WERI-Rb-1 (cell line): ENCODE measurements at places on chromosomes 3 and 15.

GRCh38 chr3:187994221-187995042 lies 159.5 kb upstream of the LPP start:
- no peak for DNase-seq

GRCh38 chr15:38220606-38221273 lies 31.9 kb upstream of the SPRED1 start:
- DNase-seq = no peak

DNA sequence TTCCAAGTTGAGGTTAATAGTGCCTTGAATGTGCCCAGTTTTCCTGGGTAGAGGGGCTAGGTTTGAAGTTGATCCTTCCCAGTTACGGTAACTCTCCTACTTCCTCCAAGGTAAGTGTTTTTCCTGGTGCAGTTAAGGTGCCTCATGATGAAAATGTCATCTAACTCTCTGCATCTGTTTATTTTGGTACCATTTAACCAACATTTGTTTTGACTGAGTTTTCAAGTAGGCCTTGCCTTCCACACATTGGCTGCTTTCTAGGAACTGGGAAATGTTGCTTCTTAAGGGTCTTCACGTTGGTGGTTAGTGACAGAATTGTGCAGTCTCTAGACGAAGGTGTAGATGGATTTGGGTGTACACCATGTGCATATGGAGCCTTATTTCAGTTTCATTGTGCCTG lies 31.3 kb downstream of the USP3 start:
- no peak for DNase-seq

GRCh38 chr3:77039606-77040171 lies at the start of gene ROBO2:
Gene ROBO2, plus strand, starts transcription at chr3:77040099. Its CDS starts 687 bp downstream, at chr3:77040786.
- DNase-seq = peak; percentile 74

- DNase-seq = no peak
Measured at GRCh38 chr3:181431748-181432147, 280.0 kb upstream of the SOX2 start.

GRCh38 chr3:62249484-62249776 lies 123.9 kb downstream of the FEZF2 start:
- DNase-seq = no peak

DNA sequence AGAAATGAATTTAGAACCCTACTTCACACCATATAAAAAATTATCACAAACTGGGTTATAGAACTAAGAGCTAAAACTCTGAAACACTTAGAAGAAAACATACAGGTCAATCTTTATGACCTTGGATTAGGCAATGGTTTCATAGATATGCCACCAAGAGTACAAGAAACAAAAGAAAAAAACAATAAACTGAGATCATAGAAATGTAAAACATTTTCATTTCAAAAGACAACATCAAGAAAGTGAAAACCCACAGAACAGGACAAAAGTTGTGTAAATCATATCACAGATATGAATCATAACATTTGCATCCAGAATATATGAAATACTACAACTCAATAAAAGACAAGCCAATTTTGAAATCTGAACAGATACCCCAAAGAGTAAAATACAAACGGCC lies 72.4 kb downstream of the TBL1XR1 start:
- DNase-seq = no peak

GRCh38 chr3:142724682-142725356 lies 985 bp downstream of the TRPC1 start:
- peak; percentile 63 for DNase-seq

- DNase-seq = no peak
Measured at GRCh38 chr3:138093721-138094120, 21.7 kb downstream of the DZIP1L start.

GRCh38 chr15:95610945-95611344 lies 719.6 kb upstream of the NR2F2 start:
- no peak for DNase-seq

DNA sequence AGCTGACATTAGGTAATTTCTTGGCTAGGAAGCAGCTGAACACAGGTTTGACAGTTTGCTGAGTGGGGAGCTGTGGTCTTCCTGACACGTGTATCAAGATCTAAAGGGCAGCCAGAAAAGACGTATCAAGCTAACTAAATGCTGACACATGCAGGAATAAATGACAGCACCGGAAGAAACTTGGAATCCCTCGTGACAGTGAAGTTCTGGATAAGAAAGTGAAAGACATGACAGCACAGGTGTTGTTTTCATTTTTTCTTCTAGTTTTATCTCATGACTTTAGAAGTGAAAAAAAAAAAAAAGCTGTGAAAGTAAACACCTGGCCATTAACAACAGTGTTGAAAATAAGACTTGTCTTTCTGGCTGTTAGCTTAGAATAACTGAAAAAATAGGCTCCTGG lies 48.7 kb downstream of the FGF7 start:
- no peak for DNase-seq

- DNase-seq = no peak
Measured at GRCh38 chr3:14535616-14536015, 4.5 kb downstream of the GRIP2 start.

- peak; percentile 92 for DNase-seq
Measured at GRCh38 chr15:78638658-78639314, 2.2 kb downstream of the CHRNB4 start.

DNA sequence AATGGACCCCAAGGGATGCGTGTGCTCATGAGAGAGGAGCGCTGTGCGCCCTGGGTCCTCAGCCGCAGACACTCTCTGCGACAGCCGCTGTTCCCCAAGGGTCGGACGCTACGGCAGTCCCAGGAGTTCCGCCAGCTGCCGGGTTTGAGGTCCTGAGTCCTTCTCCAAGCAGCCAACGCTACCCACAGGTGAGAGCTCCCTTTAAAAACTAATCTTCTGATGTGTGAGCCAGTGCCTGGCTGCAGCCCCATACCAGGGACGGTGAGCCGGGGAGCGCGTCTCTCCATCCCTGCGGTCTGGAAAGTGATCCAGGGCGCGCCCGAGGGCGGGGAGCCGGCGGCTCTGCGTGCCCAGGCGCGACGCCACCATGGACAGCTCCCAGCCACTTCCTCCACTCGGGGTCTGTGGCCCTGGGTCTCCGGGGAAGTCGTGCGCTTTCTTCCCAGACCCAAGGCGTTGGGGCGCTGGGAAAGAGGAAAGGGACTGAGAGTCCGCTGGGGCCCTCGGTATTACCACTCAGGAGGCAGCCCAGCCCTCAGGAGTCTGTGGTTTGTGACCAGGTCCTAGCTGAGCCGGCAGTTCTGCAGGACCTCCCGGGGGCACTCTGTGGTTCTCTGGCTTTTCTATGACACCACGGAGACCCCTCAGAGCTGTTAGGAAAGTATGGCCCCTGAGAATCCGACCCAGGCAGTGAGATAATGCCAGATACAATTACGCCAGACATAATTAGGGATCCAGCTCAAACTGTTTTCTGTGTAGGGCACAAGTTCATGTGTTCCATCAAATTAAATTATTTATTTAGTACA lies 1.4 kb downstream of the CEMIP start:
- DNase-seq = no peak

DNA sequence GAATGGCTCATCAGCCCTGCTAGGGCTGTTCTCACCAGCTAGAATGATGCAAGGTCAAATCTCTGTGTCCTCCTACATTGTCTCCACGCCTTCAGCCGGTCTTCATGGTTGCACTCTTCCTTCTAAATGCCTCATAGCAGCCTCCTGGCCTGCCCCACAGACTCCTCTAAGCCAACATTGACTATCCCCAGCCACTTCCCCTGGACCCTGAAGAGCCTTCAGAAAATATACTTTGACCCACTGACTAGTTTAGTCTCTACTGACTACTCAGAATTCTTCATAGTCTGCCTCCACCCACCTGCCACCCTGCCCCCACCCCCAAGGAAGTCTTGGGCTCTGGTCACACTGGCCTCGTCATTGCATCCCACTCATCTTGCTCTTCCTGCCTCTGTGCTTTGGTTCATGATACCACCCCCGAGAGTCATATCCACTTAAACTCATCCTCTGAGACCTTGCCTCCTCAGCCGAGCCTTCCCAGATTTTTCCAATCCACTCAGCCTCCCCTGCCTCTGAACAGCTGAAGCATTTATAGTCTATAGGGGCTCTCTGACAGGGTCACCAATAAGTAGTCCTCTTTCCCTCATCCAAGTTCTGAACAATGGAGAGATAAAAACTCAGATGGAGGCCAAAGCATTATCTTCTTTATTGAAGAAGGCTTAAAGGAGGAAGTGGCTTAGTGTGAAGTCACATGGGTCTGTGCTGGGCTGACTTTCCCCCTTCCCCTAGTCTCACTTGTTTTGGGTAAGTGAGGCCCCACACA lies 9.5 kb upstream of the DOCK3 start:
- no peak for DNase-seq

DNA sequence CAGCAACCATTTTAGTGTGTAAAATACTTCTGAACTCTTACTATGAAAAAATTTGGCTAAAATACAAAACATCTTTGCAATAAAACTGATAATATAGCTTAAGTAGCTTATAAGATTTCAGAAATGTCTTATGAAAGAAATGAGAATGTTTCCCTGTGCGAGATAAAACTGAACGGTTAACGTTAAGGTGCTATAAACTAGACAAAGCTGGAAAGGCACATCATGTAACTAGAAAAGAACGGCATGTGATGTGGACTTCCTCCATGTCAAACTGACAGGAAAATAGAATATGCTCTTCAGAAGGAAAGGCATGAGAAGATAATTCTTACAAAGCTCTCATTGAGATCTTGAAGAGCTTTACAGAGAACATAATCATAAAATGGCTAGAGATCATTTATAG lies 36.5 kb downstream of the NCK1 start:
- no peak for DNase-seq

DNA sequence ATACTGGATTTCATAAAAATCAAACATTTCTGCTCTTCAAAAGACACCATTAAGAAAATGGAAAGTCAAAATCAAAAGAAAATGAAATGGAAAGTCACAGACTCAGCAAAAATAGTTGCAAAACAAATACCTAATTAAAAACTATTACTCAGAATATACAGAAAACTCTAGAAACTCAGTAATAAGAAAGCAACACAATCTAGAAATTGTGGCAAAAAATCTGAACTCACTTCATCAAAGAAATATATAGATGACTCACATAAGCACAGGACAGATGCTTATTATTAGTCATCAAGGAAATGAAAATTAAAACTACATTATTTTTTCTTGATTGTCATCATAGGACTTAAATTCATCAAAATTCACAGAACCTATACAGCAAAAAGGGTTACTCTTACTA lies 430.0 kb downstream of the SHQ1 start:
- no peak for DNase-seq

GRCh38 chr15:50519740-50520425 lies 26.6 kb downstream of the USP50 start:
- no peak for DNase-seq

- DNase-seq = no peak
Measured at GRCh38 chr3:147921051-147921450, 511.9 kb downstream of the ZIC1 start.

DNA sequence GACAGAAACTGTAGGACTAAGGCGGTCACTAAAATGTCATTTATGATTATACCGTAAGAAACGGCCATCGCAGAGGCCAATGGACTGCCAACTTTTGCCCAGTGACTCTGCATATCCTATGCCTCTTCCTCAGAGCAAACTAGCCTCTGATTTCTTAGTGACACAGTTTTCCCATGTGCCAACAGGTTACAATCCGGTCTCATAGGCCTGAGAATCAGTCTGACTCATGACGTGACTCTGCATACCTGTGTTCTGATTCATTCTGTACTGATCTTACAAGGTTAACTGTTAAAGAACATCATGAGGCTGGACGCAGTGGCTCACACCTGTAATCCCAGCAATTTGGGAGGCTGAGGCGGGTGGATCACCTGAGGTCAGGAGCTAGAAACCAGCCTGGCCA lies 17.8 kb downstream of the RUBCN start:
- DNase-seq = no peak

DNA sequence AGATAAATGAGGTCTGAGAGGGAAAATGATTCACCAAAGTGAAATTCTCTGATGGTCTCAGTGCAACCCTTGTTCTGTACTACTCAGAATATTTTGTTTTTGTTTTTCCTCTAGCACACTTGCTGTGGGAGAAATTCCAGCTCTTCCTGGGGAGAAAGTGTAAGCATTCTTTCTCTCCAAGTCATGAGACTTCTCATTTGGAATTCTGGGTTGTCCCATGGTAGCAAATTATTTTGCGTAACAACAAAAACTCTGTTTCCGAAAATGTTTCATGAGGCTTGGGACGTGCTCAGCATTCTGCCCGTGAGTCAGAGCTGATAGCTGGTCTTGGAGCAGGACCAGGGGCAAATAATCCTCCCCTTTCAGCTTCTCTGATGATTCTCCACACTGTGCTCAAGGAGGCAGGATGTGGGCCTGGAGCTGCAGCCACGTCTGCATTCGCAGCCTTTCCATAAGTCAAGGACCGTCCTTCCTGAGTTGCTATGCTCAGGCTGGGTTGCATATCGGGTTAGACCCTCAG lies 70.3 kb downstream of the SENP2 start:
- no peak for DNase-seq

GRCh38 chr15:73727330-73727976 lies 25.7 kb downstream of the INSYN1 start:
- no peak for DNase-seq

GRCh38 chr15:27561816-27562215 lies 537.3 kb downstream of the OCA2 start:
- no peak for DNase-seq

- DNase-seq = no peak
Measured at GRCh38 chr3:190983875-190984274, 121.4 kb upstream of the GMNC start.

GRCh38 chr3:127833281-127834032 lies 11.1 kb upstream of the MGLL start:
- no peak for DNase-seq

DNA sequence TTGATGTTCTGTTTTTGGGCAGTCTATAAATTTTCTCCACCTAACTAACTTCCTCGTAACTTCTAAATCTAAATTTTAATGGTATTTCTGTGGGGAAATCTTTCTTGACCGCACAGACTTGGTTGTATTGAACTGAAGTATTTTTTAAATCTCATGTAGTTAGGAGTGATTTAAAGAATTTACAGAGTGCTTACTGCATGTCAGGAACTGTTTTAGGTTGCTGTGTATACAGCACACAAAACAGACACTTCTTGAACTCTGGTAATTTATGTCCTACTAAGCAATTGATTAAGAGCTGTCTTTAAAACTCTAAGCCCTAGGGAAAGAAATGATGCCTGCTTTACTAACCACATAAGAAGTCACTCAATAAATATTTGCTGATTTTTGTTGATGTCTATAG lies 1350.2 kb downstream of the ZPLD1 start:
- no peak for DNase-seq

DNA sequence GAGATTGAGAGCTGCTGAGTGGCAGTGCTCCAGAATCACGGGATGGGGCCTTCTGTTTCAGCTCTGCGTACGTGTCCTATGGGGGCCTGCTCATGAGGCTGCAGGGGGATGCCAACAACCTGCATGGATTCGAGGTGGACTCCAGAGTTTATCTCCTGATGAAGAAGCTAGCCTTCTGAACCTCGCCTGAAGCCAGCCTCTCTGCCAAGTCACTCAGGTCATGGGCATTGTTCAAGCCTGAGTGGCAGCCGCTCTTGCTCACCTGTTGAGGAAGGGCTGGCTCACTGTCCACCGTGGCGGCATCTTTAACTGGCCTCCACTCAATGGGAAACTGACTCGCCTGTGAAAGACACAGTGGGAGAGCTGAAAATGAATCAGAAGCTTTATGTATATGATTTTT lies 6.6 kb downstream of the POLR2H start:
- DNase-seq = no peak

GRCh38 chr3:143081844-143082778 lies 37.5 kb upstream of the CHST2 start:
- DNase-seq = no peak

- DNase-seq = no peak
Measured at GRCh38 chr3:170002231-170002630, 35.6 kb upstream of the GPR160 start.
